ENCODE measurements at places on chromosomes 12 and 14.

GRCh38 chr14:98167275-98167674 lies 1104.7 kb downstream of the BCL11B start:
- DNase-seq: no peak

DNA sequence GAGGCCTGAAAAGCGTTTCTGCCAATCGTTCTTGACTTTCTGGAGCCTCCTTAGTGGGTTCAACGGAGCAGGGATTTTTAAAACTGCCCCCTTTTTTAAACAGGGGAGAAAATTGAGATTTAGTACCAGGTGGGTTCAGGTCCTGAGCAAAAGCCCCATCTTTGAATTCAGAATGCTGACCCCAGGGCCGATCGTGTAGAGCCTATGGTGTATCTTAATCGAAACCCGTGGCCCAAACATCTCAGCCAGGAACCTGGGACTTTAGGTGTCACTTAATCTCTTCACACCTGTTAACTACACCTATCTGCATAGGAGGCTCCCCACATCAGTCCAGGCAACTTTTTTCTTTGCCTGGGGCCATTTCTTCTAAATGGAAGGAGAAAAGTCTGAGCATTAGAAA lies 6.4 kb upstream of the TBX5 start:
- no peak for DNase-seq

DNA sequence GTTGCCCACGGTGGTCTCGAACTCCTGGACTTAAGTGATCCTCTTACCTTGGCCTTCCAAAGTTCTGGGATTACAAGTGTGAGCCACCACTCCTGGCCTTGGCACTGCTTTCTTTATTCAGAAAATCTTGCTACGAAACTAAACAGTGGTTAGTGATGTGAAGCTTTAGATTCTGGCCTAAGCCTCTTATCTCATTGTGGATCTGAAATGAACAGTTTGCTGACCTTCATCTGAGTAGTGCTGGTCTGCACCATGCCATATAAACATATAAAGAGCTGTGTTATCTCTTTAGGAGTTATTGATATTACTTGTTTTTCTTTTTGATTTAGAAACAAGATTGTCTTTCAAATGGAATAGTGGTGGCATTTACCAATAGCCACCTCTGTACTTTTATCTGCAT lies 22.6 kb downstream of the SRGAP1 start:
- DNase-seq: no peak

GRCh38 chr14:94571395-94571794 lies 9.8 kb upstream of the SERPINA5 start:
- DNase-seq: no peak

- no peak for DNase-seq
Observed at GRCh38 chr12:101854747-101855146, 22.6 kb upstream of the DRAM1 start.

DNA sequence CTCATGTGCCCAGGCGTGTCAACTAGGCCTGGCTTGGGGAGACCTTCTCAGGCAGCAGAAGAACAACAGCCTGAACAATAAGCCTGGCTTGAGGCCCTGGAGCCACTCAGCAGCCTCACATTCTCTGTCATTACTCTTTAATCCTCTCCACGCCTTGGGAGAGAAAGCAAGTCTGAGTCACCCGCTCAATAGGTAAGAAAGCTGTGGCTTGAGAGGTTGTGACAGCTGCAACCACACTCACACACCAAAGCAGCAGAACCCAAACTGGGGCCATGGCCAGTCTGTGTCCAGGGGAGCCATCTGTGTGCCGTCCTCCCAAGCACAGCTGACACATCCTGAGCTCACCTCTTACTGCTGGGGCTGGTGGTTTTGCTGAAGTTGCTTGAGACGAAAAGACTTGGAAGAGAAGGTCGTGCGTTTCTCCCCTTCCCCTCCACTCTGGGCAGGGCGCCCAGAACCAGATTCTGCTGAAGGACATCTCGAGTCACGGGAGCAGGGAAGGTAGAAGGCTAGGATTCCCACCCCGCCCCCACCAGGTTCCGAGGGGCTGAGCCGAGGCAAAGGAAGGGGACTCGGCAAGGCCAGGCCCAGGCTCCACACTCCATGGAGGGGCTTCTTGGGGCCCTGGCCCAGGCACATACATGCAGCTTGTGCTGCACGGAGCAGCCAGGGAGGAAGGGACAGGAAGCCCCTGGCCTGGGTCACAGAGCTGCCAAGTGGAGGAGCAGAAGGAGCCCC lies 5.5 kb downstream of the TMEM63C start:
- no peak for DNase-seq

DNA sequence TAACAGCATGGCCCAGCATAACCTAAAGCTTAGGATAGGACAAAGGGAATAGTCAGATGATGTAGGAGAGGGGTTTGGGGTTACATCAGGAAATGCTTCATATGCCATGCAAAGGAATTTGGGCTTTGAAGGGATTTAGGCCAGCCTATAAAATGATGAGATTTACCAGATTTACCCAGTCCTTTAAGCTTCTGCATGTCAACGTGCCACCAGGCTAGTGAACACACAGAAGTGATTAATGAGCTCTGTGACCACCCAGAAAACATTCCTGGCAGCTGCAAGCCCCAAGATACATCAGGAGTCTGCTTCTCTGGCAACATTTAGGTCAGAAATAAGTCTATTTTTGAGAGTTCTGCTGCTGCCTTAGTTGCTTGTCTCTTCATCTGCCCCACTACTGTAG lies 118.3 kb downstream of the LRIG3 start:
- no peak for DNase-seq

DNA sequence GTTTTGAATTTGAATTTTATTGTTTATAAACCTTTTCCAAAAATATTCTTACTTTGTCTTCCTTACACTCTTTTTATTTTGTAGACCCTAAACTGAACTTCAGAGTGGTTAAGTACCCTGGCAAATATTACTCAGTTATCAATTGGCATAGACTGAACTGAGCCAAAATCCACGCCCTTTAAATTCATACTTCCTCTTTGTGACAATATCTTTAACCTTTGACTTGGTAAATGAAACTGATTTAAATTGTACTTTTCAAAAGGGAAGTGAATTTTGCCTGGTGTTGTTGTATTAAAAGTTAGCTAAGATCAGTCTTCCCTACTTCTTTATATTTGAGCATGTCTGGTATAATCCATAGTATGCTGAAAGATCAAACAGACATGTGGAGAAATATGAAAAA lies 184.3 kb upstream of the USP15 start:
- no peak for DNase-seq

- no peak for DNase-seq
Observed at GRCh38 chr12:50922820-50923219, 29.5 kb upstream of the HIGD1C start.

GRCh38 chr14:102508774-102509745 lies 516 bp downstream of the ANKRD9 start:
- no peak for DNase-seq

DNA sequence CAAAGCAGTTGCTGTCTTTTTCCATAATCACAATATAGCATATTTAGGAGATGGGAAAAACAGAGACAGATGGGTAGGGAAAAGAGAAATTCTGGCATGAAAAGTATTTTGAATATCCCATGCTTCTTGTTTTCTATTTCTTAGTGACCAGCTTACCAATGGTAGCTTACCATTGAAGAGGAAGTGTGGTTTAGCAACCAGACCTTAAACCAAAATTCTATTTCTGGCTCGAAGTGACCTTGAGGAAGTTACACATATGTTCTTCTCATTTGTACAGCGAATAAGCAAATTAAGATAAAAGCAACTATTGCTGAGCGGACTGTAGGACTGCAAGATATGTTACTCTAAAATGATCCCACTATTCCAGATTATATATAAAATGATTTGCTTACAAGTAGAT lies 82.9 kb downstream of the FGD4 start:
- DNase-seq: no peak

DNA sequence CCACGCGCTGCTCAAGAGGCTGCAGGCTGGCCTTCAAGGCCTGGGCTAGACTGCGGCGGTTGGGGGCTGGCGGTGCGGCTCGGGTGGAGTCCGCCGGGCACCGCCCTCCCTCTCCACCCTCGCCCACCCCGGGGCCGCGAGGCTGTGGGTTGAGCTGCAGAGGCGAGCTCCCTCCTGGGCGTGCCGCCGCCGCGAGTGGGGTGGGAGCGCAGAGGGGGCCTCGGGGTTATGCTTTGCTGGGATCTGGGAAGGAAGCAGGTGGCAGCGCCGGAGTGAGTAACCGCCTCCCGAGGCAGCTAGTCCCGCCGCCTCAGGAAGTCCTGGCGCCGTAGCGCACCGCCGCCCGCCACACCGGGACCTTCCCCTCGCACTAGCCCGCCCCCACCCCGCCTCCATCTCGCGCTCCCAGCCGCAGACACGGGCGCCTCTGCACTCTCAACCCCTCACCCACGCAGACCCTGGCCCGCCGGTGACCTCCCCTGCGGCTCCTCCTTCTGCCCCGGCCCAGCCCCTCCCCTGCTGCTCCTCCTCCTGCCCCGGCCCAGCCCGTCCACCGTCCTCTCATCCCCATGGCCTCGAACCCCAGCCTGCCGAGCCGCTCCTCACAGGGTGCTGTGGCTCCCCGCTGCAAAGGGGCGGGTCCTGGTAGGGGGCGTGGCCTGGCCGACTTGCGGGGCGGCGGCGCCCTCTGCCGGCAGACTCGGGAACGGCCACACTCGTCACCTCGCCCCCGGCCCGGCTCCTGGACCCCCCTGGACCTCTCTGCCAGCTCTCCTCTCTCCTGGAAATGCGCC lies 16.6 kb downstream of the TAMALIN start:
- DNase-seq: peak; percentile 49

DNA sequence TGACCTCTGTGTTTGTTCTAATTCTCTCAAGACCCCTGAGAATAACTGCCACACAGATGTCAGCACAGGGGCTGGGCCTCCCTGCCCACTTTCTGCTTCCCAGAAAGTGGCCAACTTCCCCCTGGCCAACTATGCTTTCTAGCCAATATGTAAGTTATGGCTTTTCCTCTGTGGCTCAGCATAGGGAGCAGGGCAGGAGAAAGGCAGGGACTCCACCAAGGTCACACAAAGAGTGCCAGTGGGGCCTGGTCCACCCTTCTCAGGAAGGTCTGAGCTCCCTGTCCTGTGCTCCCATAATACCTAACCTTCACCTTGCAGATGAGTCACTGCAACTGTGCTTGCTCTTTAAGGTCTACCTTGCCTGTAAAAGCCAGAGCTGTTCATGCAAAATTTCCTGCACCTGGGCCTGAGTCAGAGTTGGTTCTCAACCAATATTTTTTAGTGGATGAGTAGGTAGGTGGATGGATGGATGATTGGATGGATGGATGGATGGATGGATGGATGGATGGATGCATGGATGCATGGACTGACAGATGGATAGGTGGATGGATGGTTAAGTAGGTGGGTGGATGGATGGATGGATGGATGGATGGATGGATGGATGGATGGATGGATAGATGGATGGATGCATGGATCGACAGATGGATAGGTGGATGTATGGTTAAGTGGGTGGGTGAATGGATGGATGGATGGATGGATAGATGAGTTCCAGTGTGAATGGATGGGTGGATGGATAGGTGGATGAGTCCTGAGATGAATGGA lies 64.2 kb downstream of the DIO3 start:
- no peak for DNase-seq

DNA sequence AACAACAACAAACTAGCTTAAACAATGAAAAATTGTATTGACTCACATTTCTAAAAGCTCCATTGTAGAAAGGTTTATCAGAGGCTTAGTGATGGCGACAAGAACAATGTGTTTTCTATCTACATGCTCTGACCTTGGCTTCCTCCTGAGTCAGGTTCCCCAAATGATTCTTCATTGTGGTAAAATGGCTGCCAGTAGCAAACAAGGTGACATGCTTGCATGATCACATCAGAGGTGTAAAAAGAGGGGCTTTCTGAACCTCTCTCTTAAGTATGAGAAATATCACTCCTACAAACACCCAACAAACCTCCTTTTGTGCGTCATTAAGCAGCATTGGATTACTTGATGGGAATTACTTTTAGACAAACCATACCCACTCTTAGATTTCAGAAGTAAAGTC lies 252.4 kb upstream of the SYT1 start:
- no peak for DNase-seq

GRCh38 chr14:92531106-92531873 lies 17.7 kb downstream of the RIN3 start:
- no peak for DNase-seq

DNA sequence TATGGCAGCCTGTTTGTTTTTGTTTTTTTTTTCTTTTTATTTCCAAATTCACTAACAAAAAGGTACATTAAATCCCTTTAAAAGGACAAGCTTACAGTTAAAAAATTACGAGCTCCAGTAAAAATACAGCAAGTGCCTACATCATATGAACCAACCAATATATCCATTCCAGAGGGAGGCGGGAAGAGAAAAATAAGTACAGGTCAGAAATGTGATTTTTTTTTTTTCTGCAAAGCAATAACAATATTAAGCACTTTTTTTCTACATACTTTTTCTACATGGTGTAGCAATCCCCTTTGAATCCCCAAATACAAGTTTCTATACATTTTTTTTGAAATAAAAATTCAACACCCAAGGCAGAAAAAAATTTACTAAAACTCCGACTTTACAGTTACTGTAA lies 100.6 kb downstream of the BCL11B start:
- DNase-seq: no peak

All from brain microvascular endothelial cell (primary cell).